Osteocyte (in vitro differentiated cells): ENCODE measurements at places on chromosomes 3 and 15. TPM values are rescaled to one million over a fixed set of nuclear protein-coding genes. Genes with fewer than 3 reads are reported as not detected.

Gene ESYT3
- total RNA-seq: 0.21 and 0.34 TPM in 2 replicates

DNA sequence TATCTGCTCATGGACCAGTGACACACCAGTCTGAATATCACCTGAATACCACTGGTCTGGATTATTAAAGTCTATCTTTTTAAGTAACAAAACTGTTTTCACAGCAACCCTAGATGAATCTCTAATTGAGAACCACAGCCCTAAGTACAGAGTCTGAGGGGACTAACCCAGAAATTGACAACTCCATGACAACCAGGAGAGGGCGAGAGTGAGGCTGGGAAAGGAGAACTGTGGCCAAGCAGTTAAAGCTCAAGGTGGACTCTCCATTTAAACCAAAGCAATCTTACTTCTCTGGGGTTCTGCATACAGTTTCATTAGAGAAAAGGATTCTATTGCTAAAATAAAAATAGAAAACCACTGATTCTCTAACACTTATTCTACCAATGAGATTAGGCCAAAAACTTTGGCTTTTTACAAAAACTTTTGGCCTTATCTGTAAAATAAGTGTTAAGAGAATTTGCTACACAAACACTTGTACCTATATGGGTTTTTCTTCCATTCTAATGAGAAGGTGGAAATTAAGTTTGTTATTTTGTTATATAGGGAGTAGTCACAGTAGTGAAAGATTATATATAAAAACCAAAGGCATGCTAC is 11.4 kb downstream of the NEK10 start:
- H3K36me3 ChIP-seq: no peaks in the 10 kb centered on the region
- H3K27me3 ChIP-seq: no peaks in the 10 kb centered on the region
- peaks cover 48% of the 10 kb centered on the region for H3K4me1 ChIP-seq
- H3K4me3 ChIP-seq: no peak overlapping the region

DNA sequence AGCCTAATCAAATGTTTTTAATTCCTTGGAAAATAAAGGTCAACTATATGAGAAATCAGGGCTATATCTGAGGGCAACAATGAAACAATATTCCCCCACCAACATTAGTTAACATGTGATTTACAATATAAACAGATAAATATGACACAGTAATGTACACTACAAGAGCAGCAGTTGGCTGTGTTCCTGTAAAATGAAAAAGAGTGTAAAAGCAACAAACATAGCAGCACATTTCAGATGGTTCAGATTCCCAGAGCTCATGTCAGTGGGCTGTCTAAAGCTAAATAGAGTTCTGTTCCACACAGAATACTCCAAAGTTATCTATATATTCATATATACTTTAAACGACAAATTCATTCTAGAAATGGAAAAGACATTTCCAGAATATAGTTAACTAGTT is 42.6 kb downstream of the ANKRD28 start:
- peaks cover 81% of the 10 kb centered on the region for H3K4me1 ChIP-seq
- H3K27ac ChIP-seq: peak overlapping the region; percentile 85
- no peak for DNase-seq

DNA sequence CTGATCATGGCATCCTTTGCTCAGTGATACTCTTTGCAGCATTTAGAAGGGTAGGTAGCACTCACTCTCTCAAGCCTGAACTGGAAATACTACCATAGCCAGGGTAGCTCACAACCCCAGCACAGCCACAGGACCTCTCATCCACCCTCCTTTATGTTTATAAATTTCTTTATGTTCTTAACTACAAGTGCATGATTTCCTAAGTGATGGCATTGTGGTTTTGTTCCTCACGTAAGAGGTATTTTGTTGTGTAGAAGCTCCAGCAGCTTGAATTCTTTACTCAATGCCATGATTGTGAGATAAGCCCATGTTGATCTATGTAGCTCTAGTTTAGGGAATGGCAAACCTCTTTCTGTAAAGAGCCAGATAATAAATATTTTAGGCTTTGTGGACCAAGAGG is 7.9 kb upstream of the RTP3 start:
- H3K4me3 ChIP-seq: no peak overlapping the region
- peaks cover 8% of the 10 kb centered on the region for H3K4me1 ChIP-seq
- no peaks in the 10 kb centered on the region for H3K27me3 ChIP-seq
- no peak for DNase-seq
- H3K36me3 ChIP-seq: no peaks in the 10 kb centered on the region

- H3K27me3 ChIP-seq: peaks cover 10% of the 10 kb centered on the region
- H3K36me3 ChIP-seq: no peaks in the 10 kb centered on the region
- H3K27ac ChIP-seq: no peak overlapping the region
These were observed 63.2 kb upstream of the SPPL2A start for GRCh38 chr15:50828610-50829206.

Gene TLR9
- not detected in 2 replicates for total RNA-seq

GRCh38 chr3:128950223-128950938 is 43.5 kb downstream of the CFAP92 start:
- no peaks in the 10 kb centered on the region for H3K4me1 ChIP-seq
- H3K27me3 ChIP-seq: peaks cover 44% of the 10 kb centered on the region
- DNase-seq: peak; percentile 69
- H3K36me3 ChIP-seq: no peaks in the 10 kb centered on the region
- no peak overlapping the region for H3K4me3 ChIP-seq
- no peak overlapping the region for H3K27ac ChIP-seq

Gene COLQ
- total RNA-seq: 2.6 and 3.1 TPM in 2 replicates

DNA sequence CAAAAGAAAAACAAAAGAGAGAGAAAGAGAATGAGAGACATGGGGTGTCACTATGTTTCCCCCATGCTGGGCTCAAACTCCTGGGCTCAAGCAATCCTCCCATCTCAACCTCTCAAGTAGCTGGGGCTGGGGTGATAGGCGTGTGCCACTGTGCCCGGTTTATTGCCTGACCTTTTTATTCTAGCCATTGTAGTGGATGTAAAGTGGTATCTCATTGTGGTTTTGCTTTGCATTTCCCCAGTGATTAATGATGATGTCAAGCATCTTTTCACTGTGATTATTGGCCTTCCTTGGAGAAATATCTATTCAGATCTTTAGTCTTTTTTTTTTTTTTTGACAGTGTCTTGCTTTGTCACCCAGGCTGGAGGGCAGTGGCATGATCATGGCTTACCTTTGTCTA is 37.7 kb upstream of the GK5 start:
- no peaks in the 10 kb centered on the region for H3K27me3 ChIP-seq
- no peak overlapping the region for H3K27ac ChIP-seq
- peaks cover 2% of the 10 kb centered on the region for H3K36me3 ChIP-seq
- DNase-seq: no peak

Gene SPINK8
- total RNA-seq: not detected in 2 replicates

GRCh38 chr3:25854635-25855034 is 64.7 kb downstream of the OXSM start:
- no peak for DNase-seq
- no peaks in the 10 kb centered on the region for H3K27me3 ChIP-seq
- peaks cover 19% of the 10 kb centered on the region for H3K4me1 ChIP-seq

- no peaks in the 10 kb centered on the region for H3K27me3 ChIP-seq
- peaks cover 39% of the 10 kb centered on the region for H3K4me1 ChIP-seq
- peak overlapping the region; percentile 94 for H3K27ac ChIP-seq
These were observed 227.3 kb upstream of the IL12A start for GRCh38 chr3:159761369-159761768.

Gene NANOGP8
- 0.54 TPM in 1 of 2 replicates, not detected in the other for total RNA-seq

GRCh38 chr3:118793176-118793575 is 241.5 kb downstream of the IGSF11 start:
- no peaks in the 10 kb centered on the region for H3K27me3 ChIP-seq

GRCh38 chr3:138941259-138941885 is 5.6 kb downstream of the FOXL2 start:
- no peaks in the 10 kb centered on the region for H3K36me3 ChIP-seq
- peaks cover 89% of the 10 kb centered on the region for H3K27me3 ChIP-seq
- DNase-seq: no peak
- peaks cover 38% of the 10 kb centered on the region for H3K4me1 ChIP-seq

- no peak for DNase-seq
- no peaks in the 10 kb centered on the region for H3K36me3 ChIP-seq
- H3K27me3 ChIP-seq: no peaks in the 10 kb centered on the region
These were observed 55.5 kb upstream of the PLXNA1 start for GRCh38 chr3:126927401-126927750.

DNA sequence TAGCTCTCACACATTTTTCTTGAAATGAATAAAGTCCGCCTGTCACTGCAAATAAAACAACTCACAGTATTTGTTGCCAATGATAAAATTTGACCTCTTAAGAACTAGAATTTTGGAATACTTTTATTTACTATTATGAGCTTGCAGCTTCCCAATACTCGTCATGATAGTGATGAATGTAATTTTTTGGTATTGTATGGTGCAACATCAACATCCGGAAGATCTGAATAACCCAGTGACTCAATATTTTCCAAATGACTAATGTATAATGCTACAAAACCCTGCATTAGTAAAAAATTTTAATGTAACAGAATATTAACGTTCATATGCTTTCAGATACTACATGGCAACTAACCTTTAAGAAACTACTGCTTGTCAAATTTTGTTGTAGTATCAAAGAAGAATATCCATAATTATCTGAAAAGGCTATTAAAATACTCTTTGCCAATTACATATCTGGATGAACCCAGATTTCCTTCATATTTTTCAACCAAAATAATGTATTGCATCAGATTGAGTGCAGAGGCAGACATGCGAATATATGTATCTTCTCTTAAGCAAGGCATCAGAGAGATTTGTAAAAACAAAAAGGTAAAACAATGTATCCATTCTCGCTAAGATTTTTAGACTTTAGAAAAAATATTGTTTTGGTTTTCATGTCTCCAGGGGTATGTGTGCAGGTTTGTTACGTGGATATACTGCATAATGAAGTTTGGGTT is 95.3 kb downstream of the IGF2BP2 start:
- DNase-seq: no peak
- H3K27ac ChIP-seq: peak overlapping the region; percentile 84
- H3K27me3 ChIP-seq: no peaks in the 10 kb centered on the region
- H3K36me3 ChIP-seq: peaks cover 4% of the 10 kb centered on the region
- peaks cover 89% of the 10 kb centered on the region for H3K4me1 ChIP-seq

- H3K27ac ChIP-seq: no peak overlapping the region
- no peak overlapping the region for H3K4me3 ChIP-seq
- no peaks in the 10 kb centered on the region for H3K27me3 ChIP-seq
- H3K36me3 ChIP-seq: no peaks in the 10 kb centered on the region
- DNase-seq: no peak
- peaks cover 2% of the 10 kb centered on the region for H3K4me1 ChIP-seq
These were observed 40.3 kb downstream of the KCNAB1 start for GRCh38 chr3:156160647-156161046.

DNA sequence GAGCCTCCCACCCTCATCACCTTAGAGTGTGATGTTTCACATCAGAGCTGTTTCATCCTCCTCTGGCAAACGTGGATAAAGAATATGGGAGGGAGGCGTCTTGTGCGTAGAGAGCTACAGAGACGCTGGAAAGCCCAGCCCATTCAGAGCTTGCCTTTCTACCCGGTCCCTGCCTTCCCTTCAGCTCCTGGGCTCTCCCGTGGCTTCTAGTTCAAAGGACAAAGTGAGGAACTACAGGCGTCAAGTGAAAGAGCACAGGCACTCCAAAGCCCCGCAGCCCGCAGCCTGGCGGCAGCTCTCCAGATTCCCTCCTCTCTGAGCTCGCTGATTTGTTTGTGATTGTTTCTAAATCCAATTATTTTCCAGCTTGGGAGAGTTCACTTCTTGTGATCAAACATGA is 197.1 kb upstream of the IGF1R start:
- no peaks in the 10 kb centered on the region for H3K4me1 ChIP-seq
- DNase-seq: no peak
- H3K27ac ChIP-seq: no peak overlapping the region
- peaks cover 32% of the 10 kb centered on the region for H3K27me3 ChIP-seq
- no peaks in the 10 kb centered on the region for H3K36me3 ChIP-seq
- no peak overlapping the region for H3K4me3 ChIP-seq

DNA sequence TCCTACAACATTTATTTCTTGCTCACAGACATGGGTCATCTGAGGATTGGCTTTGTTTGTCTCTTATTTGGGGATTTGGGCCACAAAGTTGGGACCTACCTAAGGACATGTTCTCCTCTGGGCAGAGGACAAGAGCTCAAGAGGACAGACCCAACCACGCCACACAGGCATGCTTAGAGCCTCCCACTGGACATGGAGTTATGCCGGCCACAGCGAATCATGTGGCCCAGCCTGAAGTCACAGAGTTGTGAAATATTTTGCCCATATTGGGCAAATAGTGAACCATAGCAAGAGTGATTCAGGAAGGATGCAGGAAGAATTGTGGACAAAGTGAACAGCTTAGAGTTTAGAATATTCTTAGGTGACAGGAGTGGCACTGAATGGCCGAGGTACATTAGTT is 9.9 kb downstream of the TRAK1 start:
- DNase-seq: no peak
- H3K4me1 ChIP-seq: peaks cover 43% of the 10 kb centered on the region
- no peak overlapping the region for H3K4me3 ChIP-seq
- H3K27ac ChIP-seq: peak overlapping the region; percentile 52

Gene SLC28A1
- not detected in 2 replicates for total RNA-seq

GRCh38 chr3:99118381-99118780 is 216.9 kb upstream of the DCBLD2 start:
- no peak overlapping the region for H3K4me3 ChIP-seq
- H3K4me1 ChIP-seq: peaks cover 23% of the 10 kb centered on the region
- DNase-seq: no peak
- H3K27me3 ChIP-seq: no peaks in the 10 kb centered on the region
- H3K27ac ChIP-seq: peak overlapping the region; percentile 53
